ENCODE measurements at places on chromosomes 1 and 21. TPM values are rescaled to one million over a fixed set of nuclear protein-coding genes. Genes with fewer than 3 reads are reported as not detected.

Gene NPHS2
- total RNA-seq = not detected

Gene CCDC27
- total RNA-seq = not detected

Gene RAB25
- total RNA-seq = not detected

Gene NBPF4
- total RNA-seq = not detected

Gene CNTN2
- not detected for total RNA-seq

Gene GFI1
- total RNA-seq = not detected

Gene VHLL
- not detected for total RNA-seq

Gene LMOD1
- total RNA-seq = under 0.01 TPM

Gene MYBPH
- total RNA-seq = not detected

Gene KANK4
- not detected for total RNA-seq

Gene XCL2
- total RNA-seq = not detected

Gene FCGR3A
- total RNA-seq = not detected

Gene NKAIN1
- total RNA-seq = 0.06 TPM

Gene CLK2
- 45.7 TPM for total RNA-seq

Gene WDR4
- total RNA-seq = 8.7 TPM

Gene RIIAD1
- total RNA-seq = not detected

Data from bladder microvascular endothelial cell (primary cell).